ENCODE measurements at places on chromosomes 4 and X.

- no peak for DNase-seq
Observed at GRCh38 chr4:30385650-30386049, 334.5 kb upstream of the PCDH7 start.

DNA sequence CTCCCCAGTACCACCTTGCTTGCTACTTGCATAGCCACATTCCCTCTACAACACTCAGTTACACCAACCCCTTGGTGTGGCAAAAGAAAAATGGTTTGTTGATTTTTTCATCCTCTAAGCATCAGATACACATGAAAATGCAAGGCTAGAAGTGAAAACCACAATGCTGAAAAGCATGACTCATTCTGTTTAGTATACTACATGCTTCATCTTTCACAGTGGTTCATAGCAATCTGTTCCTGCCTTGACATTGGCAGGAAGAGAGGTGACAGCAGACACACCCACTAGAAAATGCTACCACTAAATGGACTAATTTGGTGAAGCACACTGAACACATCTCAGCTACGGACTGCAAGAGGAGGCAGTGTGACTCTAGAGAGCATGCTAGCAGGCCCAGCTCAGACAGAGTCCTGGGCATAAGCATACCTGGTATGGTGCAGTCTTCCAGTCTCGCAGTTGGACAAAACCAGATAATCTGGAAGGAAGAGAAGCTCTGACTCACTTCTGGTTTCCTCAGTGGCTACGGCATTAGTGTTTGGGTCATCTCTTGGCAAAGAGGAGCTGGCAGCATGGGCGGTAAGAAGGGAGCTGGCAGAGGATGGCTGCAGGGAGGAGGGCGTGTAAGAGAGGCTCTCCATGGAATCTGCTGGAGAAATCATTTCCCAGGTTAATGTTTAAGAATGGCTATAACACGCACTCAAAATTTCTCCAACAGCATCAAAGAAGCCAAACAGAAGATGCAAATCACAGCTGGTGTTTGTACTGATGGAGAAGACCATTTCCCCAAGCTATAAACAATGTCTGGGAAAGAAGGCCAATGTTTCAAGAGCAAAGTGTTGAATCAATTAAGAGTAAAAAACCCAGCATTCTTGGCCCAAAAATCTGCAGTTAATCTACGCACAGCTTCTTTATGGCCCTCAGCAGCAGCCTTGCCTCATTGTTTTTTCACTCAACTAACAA lies 37.8 kb downstream of the GAB3 start:
- DNase-seq, result no peak

GRCh38 chrX:41785685-41786084 lies 61.7 kb downstream of the GPR82 start:
- no peak for DNase-seq

GRCh38 chr4:125382995-125383394 lies 68.2 kb downstream of the FAT4 start:
- DNase-seq, result no peak

- DNase-seq, result no peak
Observed at GRCh38 chr4:9849538-9849920, 68.1 kb downstream of the DRD5 start.

DNA sequence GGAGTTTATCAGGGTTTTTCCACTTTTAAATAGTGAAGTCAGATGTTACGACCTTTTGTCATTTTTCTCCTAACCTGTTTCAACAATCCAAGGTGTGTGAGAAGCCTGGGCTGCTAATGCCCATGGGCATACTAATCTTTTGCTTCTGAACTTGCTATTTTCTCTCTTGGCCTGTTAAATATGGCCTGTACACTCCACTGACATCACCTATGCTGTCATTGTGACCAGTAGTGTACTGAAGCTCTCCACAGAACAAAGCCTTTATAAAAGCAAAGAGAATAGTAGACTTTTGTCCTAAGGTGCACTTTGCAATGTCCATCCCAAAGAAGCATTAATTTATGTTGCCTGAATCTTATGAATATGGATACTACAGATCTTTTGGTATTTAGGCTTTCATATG lies 1490.5 kb downstream of the STIM2 start:
- DNase-seq, result no peak

DNA sequence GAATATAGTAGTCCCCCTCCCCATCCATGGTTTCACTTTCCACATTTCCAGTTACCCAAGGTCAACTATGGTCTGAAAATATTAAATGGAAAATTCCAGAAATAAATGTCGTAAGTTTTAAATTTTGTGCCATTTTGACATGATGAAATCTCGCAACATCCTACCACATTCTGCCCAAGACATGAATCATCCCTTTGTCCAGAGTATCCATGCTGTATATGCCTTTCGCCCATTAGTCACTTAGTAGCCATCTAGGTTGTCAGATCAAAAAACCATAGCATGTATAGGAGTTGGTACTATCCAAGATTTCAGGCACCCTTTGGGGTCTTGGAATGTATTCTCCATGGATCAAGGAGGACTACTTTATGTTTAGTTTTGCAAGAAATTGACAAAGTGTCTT lies 8.3 kb downstream of the PRRG1 start:
- DNase-seq, result no peak

DNA sequence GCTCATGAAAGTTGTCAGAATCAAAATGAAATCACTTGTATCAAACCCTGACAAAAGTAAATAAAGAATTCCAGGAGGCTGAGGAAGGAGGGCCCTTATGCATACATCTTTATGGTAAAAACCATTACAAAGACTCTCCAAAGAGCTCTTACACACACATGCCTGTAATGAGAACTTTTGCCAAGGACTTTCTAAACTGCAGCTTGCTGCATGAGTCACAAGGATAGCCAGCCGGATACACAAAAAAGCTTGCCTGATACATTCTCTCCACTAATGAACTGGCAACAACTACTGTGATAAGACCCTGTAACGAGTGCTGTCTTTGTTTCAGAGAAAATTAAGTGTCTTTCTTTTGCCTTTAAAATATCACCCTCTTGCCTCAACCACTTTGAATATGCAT lies 618.1 kb downstream of the PPP4R3C start:
- DNase-seq, result no peak

DNA sequence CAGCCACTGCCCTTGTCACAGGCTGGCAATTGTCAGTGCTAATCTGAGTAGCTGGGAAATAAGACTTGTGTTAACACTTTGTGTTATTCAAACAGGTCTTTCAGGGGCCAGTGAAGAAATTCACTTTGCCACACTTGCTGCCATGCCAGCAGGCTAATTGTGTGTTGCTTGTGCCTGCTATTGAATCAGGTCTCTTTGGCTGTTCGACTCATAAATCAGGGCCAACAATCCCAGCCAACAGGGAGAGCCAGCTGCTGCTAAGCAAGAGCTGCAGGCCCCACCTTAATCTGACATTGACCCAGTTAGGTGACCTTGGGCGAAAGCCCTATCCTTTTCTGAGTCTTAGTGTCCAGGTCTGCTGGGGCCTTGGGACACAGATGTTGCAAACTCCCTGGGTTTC lies 28.1 kb upstream of the MAMLD1 start:
- no peak for DNase-seq

DNA sequence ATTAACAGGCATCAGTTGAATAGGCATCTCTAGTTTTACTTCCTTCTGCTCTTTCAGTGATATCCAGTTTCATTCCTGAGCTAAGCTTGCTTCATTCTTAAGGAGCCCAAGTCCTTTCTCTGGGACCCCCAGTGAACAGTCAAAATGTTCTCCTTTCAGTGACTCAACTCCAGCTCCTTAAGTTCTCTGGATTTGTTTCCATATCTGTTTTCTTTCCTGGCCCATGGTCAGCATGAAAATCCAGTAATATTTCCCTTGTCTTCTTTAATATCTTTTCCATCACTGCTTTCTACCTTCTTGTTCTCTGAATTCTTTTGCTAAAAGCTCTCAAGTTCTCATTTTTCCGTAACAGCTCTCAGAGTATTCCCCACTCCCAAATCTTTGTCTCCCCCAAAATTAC lies 25.5 kb downstream of the ADGRL3 start:
- DNase-seq, result no peak

- DNase-seq, result no peak
Observed at GRCh38 chrX:40460926-40461325, 119.8 kb upstream of the ATP6AP2 start.

DNA sequence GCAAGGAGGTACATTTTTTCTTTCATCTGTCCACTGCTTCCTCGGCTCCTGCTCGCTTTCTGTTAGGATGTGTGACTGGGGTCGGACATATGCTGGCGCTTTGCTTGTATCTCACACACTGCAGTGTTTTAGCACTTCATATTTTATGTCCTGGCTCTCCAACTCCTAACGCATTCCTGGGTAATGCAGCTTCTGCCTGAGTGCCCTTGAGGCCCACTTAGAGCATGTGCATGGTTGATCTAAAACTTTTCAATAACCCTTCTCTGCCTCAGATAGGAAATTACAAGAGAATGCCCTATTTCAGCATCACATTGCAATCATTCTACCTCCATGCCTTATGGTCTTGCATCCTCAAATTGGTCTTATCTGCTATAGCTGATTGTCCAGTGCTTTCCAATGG lies 65.3 kb downstream of the NEIL3 start:
- DNase-seq, result no peak

- peak; percentile 32 for DNase-seq
Observed at GRCh38 chrX:109384699-109385098, 97.2 kb downstream of the GUCY2F start.

- no peak for DNase-seq
Observed at GRCh38 chr4:139242511-139243051, 37.4 kb downstream of the MGARP start.

DNA sequence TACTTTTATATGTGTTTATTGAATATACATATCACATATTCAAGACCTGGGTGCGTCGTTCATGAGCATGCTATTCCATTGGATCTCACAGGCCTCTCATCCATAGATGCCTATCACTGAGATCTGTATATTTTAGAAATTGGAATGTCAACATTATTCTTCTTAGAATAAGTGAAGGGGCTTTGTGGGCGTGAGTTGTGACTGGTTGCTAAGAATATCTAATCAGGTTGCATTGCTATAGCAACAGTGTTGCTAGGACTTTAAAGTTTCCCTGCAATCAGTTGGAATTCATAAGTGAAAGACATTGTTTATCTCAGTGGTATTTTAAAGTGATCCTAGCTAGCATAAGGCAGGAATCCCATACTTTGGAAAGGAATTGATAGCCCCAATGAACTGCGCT lies 36.7 kb upstream of the ANK2 start:
- peak; percentile 13 for DNase-seq

DNA sequence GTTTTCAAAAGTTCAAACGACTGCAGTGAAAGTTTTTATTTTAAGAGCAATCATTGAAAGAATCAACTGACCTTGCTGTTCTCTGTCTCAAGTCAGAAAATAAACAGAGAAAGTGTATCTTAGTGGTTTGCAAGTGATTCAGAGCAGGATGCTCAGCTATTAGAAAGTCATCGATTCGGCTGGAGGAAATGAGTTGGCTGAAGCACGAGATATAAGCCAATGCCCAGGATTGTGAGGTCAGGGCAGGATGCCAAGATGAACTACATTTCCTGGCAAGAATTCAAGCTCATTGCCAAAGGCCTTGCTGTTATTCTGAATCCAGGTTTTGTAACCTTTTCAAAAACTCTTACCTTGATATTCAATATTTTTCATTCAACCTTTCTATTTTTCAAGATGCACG lies 541.4 kb upstream of the BOD1L1 start:
- DNase-seq, result peak; percentile 23

DNA sequence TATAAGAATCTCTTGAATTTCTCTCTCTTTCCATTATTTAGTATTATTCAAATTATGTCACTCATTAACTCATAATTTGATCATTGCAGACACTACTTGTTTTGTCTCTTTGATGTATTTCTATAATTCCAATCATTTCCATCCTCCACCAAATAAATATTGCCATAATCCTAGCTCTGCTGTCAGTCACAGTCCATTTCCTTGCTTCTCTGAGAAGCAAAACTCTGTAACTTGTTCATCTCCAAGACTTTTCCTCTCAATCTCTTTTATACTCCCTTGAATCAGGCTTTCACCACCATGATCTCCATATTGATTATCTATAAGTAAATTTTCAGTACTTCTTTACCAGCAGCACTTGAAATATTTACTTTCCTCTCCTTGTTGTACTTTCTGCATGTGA lies 135.9 kb downstream of the SCLT1 start:
- DNase-seq, result no peak

DNA sequence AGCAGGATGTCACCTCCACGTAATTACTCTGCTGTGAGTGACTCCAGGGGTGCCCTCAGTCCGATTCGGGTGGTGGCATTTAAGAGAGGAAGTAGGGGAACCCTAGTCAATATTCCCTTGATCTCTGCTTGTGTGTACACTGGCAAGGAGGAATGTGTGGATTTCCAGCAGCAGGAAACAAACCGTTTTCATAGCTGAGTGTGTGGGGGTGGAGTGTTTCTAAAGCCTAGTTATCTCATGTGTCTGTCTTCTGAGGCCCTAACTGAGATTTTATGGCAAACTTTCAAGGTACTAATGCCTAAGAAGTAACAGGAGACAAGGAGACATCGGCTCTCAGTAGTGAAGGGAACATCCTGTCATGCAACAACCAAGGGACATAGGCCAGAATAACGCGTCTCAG lies 6.6 kb upstream of the CLDN24 start:
- DNase-seq, result no peak

DNA sequence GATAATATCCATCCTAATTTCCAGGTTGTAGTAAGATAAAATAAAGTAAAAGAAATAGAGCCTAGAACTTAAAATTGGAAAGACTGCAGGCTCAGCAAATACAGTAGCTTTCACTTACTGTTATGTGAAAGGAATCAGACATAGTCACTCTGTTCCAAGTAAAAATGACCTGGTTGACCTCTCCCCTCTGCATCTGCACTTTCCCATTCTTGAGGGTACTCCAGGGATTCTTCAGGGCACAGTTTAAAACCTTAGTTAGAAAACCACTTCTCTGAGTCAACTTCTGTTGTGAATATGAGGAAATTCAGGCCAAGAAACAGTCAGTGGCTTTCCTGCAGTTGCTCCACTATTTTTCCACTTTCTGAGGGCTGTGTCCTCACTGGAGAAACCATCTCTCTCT lies 42.9 kb downstream of the FRAS1 start:
- DNase-seq, result no peak

GRCh38 chr4:152118819-152119553 lies 358.2 kb upstream of the GATB start:
- peak; percentile 88 for DNase-seq

GRCh38 chrX:38660395-38661102 lies 99.2 kb downstream of the TSPAN7 start:
- no peak for DNase-seq

GRCh38 chrX:48745222-48745621 lies 16.3 kb upstream of the GLOD5 start:
- DNase-seq, result no peak

- no peak for DNase-seq
Observed at GRCh38 chr4:91369116-91369515, 934.6 kb upstream of the GRID2 start.

DNA sequence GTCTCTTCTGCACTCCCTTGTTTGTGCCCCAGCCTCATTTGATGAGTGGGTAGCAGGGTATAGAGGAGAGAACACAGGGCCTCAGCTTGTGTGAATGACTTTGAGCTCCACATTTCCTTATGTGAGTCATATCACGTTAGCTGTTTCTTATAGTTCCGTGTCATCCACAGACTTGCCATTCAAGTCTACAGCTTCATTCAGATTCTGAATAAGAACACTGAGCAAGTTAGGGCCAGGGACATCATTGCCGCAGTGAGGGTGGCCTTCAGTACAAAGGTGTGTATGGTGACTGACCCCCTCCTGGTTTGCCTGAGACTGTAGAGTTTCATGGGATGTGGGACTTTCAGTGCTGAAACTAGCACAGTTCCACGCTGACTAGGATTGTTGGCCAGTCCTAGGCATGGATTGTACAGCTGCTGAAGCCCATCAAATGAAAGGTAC lies 23.6 kb downstream of the KLF3 start:
- no peak for DNase-seq

- peak; percentile 14 for DNase-seq
Observed at GRCh38 chrX:42119076-42119475, 195.7 kb upstream of the CASK start.

GRCh38 chr4:26081795-26082498 lies 167.9 kb downstream of the SMIM20 start:
- peak; percentile 86 for DNase-seq
